ENCODE measurements at places on chromosomes 5 and 9. TPM values are rescaled to one million over a fixed set of nuclear protein-coding genes. Genes with fewer than 3 reads are reported as not detected.
A peak's percentile ranks its signal among the peaks of the same experiment; 100 is the strongest.

- DNase-seq = no peak
These were observed 90.0 kb downstream of the ARRDC3 start for GRCh38 chr5:91293131-91293530.

DNA sequence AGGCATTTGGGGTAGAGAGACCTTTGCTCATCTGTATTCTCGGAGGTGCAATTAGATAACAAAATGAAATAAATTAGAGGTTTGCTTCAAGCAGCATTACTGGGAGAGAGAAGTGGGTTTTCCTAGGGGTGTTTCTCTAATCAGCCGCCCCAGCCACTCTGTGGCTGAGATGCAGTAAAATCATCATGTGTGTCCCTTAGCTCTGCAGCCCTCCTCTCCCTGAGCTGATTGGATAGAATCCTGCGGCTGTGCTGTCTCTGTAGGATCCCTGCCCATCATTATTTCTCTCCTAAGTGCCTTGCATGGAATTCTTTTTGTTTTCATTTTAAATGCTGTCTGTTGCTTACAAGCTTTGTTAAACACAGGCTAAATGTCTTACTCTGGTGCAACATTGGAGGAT lies 171.4 kb downstream of the SH3GL2 start:
- no peak for DNase-seq

DNA sequence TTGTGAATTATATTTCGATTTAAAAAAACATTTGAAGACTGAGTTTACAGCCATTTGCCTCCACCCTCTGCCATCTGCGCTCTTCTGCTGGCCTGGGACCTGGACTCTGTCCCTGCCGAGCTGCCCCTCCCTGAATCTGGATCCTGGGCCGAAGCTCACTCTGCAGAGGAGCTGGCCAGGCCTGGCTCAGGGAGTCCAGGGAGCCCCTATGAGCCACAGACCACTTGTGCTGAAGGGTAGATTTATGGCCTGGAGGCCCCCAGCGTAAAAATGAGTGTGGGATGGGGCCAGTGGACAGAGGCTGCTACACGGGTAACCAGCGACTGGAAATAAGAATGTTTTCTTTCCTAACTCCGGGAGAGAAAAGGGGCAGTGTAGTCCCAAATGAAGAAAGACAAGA lies 129.8 kb downstream of the FGF18 start:
- DNase-seq = no peak

DNA sequence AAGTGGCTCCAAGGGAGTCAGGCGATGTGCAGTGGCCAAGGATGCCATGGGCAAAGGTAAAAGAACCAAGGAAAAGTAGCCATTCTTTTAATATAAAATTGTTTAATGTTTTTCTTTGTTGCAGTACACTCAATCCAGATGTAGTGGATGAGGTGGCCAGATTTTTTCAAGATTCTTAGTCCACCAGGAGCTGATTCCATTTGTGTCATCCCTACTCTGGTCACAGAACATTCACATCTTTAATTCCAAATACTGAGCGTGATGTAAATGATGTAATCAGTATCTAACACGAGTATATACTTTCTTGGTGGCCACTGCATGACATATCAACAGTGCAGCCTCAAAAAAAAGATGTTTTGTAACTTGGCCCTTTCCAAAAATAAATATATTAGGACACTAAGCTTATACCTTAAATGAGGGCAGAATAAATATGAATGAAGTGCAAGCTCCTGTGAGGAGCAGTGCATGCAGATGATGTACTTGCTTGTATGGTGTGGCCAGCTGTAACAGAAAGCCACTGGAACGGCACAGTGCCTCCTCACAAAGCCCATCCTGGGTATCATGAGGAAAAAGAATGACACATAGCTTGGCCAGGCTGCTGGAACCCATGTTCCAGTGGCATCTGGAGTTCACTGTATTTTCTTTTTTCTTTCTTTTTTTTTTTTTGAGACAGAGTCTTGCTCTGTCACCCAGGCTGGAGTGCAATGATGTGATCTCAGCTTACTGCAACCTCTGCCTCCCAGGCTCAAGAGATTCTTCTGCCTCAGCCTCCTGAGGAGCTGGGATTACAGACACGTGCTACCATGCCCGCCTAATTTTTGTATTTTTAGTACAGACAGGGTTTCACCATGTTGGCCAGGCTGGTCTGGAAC lies 6.5 kb upstream of the SPATA24 start:
- no peak for DNase-seq

GRCh38 chr5:1205255-1206180 lies 4.1 kb downstream of the SLC6A19 start:
- DNase-seq = peak; percentile 28

DNA sequence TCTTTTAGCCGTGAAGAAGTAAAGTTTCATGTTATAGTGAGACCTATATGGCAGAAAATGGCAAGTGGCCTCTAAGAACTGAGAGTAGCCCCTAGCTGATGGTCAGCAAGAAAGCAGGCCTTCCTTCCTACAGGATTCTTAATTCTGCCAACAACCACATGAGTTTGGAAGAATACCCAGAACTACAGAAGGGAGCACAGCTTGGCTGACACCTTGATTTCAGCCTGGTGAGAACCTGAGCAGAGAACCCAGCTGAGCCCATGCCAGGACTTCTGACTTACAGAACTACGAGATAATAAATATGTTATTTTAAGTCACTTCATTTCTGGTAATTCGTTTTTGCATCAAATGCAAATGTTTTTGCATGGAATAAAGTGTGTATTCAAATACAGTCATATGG lies 5.9 kb upstream of the FBXL17 start:
- no peak for DNase-seq

DNA sequence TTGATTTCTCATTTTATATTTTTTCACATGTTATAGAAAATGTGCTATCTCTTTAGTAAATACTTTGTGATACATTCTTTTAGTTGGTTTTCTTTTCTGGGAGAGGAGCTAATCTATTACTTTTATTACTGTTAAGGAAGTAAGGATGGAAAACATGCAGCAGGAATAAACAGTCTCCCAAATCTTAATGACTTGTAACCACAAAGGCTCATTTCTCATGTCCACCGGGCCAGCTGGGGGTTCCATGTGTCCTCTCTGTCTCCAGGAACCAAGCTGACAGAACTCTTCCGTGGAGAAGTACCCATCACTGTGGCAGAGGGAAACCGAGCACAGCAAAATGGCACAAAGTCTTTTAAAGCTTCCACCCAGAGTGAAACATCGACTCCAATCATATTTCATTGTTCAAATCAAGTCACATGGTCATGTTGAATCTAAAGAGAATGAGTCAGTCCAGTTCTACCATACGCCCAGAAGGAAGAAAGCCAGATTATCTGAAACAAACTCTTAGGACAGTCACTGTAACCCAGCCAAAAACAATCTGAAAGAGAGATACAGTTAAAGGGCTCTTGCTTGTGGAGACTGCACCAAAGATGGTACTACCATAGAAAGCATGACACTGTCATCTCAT lies 97.1 kb upstream of the CDH6 start:
- DNase-seq = no peak

DNA sequence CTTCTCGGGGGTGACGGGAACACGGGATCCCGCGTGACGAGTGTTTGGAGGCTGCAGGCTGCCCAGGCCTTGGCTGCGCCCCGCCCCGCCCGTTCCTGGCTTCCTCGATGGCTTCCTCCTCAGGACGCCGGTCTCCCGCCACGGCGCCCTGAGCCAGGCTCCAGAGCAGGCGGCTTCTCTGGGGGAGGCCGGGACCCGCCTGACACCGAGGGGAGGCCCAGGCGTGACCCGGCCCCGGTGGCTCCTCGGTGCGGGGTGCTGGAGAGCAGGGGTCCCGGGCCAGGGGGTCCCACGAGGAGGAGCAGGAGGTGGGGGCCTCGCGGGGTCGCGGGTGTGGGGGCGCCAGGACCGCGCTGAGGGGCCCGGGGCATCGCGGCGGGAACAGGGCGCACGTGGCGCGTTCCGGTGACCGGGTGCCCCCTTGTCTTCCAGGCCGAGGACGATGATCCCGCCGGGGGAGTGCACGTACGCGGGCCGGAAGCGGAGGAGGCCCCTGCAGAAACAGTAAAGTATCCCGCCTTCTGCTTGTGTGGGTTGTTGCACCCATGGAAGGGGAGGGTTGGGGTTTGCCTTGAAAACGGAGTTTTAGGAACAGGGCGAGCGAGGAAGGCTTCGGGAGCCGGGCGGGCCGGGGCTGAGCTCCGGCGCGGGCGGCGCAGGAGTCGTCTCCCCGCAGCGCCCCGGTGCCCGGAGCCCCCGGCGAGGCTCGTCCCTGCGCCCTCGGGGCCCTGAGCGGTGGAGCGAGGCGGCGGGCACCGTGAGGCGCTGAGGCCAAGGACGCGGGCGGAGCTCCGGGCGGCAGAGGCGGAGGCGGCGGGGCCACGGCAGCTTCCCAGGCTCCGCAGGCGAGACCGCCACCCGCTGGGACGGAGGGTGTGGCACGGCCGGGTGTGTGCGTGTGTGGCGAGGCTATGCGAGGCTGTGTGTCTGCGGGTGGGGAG lies 22.2 kb downstream of the AHRR start:
- DNase-seq = no peak

DNA sequence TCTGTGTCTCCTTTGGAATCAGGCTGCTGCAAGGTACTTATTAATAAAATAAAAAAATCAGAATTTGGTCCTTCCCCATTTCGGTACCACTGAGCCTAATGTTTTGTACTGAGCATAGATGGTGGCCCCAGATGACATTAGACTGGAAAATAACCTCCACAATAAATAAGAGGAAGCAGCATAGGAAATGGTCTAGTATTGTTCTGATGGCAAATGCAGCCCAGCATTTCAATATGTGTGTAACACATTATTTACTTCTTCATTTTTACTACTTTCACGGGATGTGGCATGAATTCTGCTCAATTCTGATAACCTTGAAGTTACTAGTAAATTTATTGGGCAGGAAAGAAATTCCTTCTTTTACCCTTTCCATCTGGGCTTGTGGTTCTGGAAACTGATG lies 295.6 kb downstream of the ADGRV1 start:
- DNase-seq = no peak

- no peak for DNase-seq
These were observed 709.3 kb upstream of the RGMB start for GRCh38 chr5:98064118-98064685.

GRCh38 chr9:12065050-12065449 lies 628.1 kb upstream of the TYRP1 start:
- no peak for DNase-seq

DNA sequence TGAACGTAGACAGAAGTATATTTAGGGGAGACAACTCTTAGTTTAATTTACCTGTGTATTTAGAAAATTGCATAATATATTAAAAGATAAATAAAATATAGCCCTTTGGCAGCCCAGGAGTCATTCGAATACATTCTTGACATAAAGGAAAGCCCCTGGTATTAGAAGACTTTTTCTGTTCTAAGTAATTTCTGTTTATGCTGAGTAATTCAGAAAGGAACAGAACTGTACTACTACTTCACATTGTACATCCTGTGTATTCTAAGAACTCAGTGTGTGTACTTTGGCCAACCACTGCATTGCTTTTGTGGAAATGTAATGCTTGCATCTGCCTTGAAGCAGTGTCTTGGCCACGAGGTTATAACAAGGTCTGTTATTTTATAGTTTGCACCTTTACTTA lies 136.4 kb downstream of the KDM4C start:
- DNase-seq = no peak

GRCh38 chr9:122562134-122562760 lies 9.3 kb downstream of the OR1N2 start:
- DNase-seq = no peak

GRCh38 chr5:98938464-98938863 lies 9.7 kb upstream of the CHD1 start:
- DNase-seq = no peak

The GDF9 gene
- not detected for total RNA-seq

The SNX24 gene
- 10.0 TPM for total RNA-seq

The RNF208 gene
- 34.1 TPM for total RNA-seq

The LMX1B gene
- total RNA-seq = 0.69 TPM

The RGS3 gene
- 139 TPM for total RNA-seq

The PFN3 gene
- total RNA-seq = not detected

The FOXD4L4 gene
- total RNA-seq = not detected
